ENCODE measurements at places on chromosomes 7 and 10. TPM values are rescaled to one million over a fixed set of nuclear protein-coding genes. Genes with fewer than 3 reads are reported as not detected.

DNA sequence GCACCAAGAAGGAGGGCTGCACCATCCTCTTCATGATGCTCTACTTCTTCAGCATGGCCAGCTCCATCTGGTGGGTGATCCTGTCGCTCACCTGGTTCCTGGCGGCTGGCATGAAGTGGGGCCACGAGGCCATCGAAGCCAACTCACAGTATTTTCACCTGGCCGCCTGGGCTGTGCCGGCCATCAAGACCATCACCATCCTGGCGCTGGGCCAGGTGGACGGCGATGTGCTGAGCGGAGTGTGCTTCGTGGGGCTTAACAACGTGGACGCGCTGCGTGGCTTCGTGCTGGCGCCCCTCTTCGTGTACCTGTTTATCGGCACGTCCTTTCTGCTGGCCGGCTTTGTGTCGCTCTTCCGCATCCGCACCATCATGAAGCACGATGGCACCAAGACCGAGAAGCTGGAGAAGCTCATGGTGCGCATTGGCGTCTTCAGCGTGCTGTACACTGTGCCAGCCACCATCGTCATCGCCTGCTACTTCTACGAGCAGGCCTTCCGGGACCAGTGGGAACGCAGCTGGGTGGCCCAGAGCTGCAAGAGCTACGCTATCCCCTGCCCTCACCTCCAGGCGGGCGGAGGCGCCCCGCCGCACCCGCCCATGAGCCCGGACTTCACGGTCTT is 1.9 kb downstream of the FZD1 start:
- H3K36me3 ChIP-seq = no peaks in the 10 kb centered on the region
- no peaks in the 10 kb centered on the region for H3K27me3 ChIP-seq
- H3K27ac ChIP-seq = peak overlapping the region; percentile 89
- H3K4me3 ChIP-seq = peak overlapping the region; percentile 92
- DNase-seq = peak; percentile 49

SEC31B gene
- polyA plus RNA-seq = 5.6 TPM

- H3K4me1 ChIP-seq = no peaks in the 10 kb centered on the region
- H3K4me3 ChIP-seq = no peak overlapping the region
- no peaks in the 10 kb centered on the region for H3K36me3 ChIP-seq
- no peak for DNase-seq
- H3K27me3 ChIP-seq = no peaks in the 10 kb centered on the region
These were observed 232.9 kb upstream of the GRB10 start for GRCh38 chr7:51015581-51015980.

DNA sequence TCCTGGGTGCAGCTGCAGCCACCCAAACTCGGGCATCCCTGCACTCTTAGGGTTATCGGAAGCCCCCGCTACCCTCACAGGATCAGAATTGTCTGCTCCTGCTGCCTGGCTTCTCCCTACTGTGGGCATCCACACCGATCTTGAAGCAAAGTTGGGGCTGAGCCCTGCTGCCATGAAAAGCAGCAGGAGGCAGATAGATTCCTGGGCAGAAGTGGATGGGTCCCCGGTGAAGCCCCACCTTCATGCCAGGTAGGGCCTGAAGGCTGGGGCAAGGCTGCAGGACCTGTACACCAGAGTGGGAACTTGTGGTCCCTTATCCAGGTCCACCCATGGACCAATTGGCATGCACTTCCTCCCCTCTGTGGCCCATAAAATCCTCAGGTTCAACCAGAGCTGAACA is 922.6 kb upstream of the KCND2 start:
- H3K36me3 ChIP-seq = no peaks in the 10 kb centered on the region
- H3K4me1 ChIP-seq = no peaks in the 10 kb centered on the region
- no peak overlapping the region for H3K27ac ChIP-seq
- H3K27me3 ChIP-seq = no peaks in the 10 kb centered on the region

DNA sequence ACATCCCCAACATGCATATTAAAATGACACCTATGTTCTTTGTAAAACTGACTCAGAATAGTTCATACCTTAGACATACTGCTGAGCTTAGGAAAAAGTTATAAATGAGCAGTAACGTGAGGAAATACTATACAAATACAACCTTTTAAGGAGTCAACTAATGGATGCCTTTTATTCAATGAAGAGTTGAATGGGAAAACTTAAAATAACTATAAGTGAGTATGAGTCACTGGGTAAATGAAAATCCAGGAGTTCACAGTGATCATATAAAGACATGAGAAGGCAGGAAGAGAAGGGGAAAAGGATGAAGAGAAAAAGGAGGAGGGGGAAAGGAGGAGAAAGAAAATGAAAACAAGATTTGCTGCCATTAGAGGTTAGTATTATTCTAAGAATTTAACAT is 157.8 kb upstream of the PCDH15 start:
- H3K36me3 ChIP-seq = no peaks in the 10 kb centered on the region
- H3K4me1 ChIP-seq = no peaks in the 10 kb centered on the region
- no peak for DNase-seq
- no peaks in the 10 kb centered on the region for H3K27me3 ChIP-seq
- no peak overlapping the region for H3K27ac ChIP-seq
